ENCODE measurements at places on chromosomes 4 and X.

DNA sequence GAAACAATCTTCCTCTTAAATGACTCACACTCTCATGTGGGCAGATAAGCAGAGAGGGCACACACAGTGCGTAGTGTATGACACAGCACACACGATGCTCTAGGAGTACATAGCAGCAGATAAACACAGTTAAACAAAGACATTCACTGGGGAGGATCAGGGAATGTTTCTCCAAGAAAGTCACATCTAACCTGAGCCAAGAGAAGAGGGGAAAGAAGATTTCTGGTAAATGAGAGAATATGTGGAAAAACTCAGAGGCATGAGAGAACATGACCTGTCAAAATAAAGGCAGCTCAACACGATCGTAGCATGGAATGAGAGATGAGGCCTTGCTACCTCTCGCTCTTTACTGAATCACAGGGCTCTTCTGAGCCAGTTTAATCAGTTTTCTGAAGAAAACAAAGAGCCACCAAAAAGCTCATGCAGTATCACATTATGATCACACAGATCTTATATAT is 251.0 kb downstream of the ANK2 start:
- no peak for DNase-seq

- DNase-seq: no peak
Observed at GRCh38 chr4:48945981-48946380, 39.4 kb upstream of the OCIAD2 start.

DNA sequence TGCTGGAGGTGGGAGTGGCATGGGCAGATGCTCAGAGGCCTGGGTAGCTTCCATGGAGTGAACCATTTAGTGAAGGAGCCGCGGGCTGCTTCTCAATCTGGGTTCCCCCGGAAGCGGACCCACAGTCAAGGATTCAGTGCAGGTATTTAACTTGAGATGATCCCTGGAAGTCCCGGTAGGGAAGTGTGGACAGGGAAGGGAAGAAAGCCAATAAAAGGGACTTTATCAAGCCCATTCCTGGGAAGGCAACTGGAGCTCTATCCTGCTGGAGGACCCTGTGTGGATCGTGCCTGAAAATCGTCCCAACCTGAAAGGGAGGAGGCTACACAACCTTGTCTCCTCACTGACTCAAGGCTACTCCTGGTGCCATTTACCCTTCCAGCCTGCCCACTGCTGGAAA is 76.9 kb downstream of the DHX15 start:
- no peak for DNase-seq

GRCh38 chrX:150352581-150352980 is 10.5 kb upstream of the MAMLD1 start:
- no peak for DNase-seq

Measured in stimulated activated CD4-positive, alpha-beta T cell treated with anti-CD3 and anti-CD28 coated beads, Interleukin-1b, Interleukin-23, amount 100 ng/mL, for 1 hour (primary cell).